Upper lobe of right lung (tissue), 1 donor: ENCODE measurements at places on chromosomes 5 and 9. TPM values are rescaled to one million over a fixed set of nuclear protein-coding genes. Genes with fewer than 3 reads are reported as not detected.
A peak's percentile ranks its signal among the peaks of the same experiment; 100 is the strongest.

DNA sequence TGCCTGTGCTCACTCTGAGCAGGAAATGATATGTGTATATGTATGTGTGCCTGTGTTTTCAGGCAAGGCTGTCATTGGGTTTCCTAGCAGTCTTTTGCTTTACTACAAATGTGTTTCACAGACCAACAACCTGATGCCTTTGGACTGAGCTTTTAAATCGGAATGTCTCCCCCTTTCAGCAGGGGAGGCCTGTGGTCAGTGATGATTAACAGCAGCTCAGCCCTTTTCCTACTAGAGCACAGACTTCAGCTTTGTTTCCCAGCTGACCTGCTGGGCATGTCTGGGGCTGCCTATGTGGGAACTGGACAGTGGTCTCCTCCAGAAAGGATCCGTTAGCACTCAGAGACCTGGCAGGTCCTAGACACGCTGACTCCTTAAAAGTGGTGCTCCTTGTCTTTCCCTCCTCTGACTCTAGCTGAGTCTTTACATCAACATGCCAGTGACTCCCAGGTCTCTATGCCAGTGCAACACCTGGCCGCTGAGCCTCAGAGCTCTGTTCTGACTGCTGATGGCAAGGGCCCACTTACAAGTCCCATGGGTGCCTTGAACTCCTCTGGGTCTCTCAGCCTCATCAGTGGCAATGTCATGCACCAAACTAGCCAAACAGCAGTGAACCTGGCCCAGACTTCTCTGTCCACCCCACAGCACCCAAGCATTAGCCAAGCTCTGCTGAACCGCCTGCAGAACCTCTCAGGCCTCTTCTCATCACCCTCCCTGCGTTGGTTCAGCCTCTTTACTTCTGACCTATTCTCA lies 7.7 kb downstream of the MACROH2A1 start:
- DNase-seq: no peak
- H3K27ac ChIP-seq: peak overlapping the region; percentile 47
- no peaks in the 10 kb centered on the region for H3K27me3 ChIP-seq
- peaks cover 75% of the 10 kb centered on the region for H3K4me1 ChIP-seq
- H3K4me3 ChIP-seq: no peak overlapping the region
- peaks cover 23% of the 10 kb centered on the region for H3K36me3 ChIP-seq

Gene COL27A1
- 13.7 TPM for total RNA-seq

Gene PRRT1B
- 3.9 TPM for total RNA-seq

GRCh38 chr9:134811079-134811672 lies 69.4 kb upstream of the FCN2 start:
- no peaks in the 10 kb centered on the region for H3K27me3 ChIP-seq
- H3K4me3 ChIP-seq: no peak overlapping the region
- H3K4me1 ChIP-seq: no peaks in the 10 kb centered on the region
- no peak overlapping the region for H3K27ac ChIP-seq
- DNase-seq: no peak
- H3K36me3 ChIP-seq: peaks cover 2% of the 10 kb centered on the region

- no peaks in the 10 kb centered on the region for H3K27me3 ChIP-seq
- peaks cover 5% of the 10 kb centered on the region for H3K4me1 ChIP-seq
- H3K4me3 ChIP-seq: no peak overlapping the region
- no peak for DNase-seq
- H3K36me3 ChIP-seq: no peaks in the 10 kb centered on the region
These were observed 44.4 kb downstream of the BNC2 start for GRCh38 chr9:16825971-16826625.

Gene PCDHA13
- total RNA-seq: 2.3 TPM

Gene MCTP1
- 40.7 TPM for total RNA-seq
